Heart left ventricle (tissue), 16 donors: ENCODE measurements at places on chromosomes 7 and 10. TPM values are rescaled to one million over a fixed set of nuclear protein-coding genes. Genes with fewer than 3 reads are reported as not detected.

MALRD1 gene
- total RNA-seq: not detected

ASCC1 gene
- 38.6 TPM for total RNA-seq

MAP3K8 gene
- 39.0 TPM for total RNA-seq

DYDC2 gene
- not detected for total RNA-seq

ACTL6B gene
- total RNA-seq: not detected

CCDC172 gene
- not detected for total RNA-seq

MOGAT3 gene
- total RNA-seq: not detected

AKR1C8 gene
- total RNA-seq: not detected

DNA sequence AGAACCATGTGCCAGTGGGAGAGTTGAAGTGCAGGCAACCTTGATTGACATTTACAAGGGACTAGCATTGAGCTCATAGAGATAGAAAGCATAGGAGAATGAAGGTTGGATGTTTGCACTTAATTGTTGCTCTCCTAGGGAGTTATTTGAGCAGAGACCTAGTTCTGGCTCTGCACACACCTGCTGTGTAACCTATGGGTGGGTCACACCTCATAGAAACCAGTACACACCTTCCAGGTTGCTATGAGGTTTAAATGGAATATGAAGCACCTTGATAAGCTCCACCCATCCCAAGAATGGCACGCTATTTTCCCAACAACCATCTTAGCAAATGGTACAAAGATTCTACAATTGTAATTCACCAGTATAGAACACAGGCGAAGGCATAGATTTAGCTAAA is 86.2 kb upstream of the AOAH start:
- DNase-seq: no peak

DNA sequence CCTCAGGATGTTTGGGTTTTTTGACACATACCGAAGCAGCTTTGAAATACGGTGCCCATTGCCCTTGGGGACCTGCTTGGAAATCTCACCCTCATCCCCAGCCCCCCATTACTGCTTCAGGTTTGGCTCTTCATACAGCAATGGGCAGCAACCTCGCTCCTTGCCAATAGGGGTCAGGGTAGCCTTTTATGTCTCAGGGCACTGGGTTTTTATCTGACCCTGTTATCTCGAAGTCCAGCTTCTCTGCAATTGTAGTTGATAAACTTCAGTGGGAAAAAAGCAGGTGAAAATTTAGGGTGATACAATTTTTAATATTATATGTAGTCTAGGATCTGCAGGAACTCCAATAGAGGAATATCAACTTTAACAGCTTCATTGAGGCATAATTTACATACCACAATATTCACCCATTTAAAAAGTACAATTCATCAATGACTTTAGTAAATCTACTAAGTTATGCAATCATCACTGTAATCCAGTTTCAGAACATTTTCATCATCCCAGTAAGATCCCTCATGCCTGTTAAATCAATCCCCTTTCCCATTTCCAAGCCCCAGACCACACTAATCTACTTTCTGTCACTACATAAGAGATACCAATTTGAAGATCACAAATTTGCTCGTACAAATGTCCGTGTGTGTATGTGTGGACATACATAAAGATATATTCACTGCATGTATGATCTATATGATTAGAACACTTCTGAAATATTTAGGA is 386.2 kb downstream of the KCNMA1 start:
- DNase-seq: no peak

- no peak for DNase-seq
Measured at GRCh38 chr10:56142092-56142728, 218.8 kb downstream of the ZWINT start.

DNA sequence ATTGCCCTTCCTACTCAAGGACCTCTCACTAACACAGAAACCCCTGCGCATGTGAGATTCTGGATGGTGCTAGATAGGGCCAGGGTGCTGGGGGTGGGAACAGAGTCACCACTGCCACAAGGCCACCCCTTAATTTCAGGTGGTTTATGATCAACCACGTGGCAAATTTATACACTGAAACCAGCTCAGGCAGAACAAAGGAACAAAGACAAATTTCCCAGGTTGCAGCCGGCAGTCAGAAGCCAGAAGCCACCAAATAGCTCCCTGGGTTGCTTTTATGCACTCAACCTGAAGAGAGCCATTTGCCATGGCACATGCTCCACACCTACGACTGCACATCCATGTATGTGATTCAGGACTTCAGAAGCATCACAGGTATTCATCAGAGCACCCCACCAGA is 2.5 kb downstream of the VOPP1 start:
- DNase-seq: no peak

GRCh38 chr7:130278860-130279259 is 12.2 kb downstream of the CPA2 start:
- no peak for DNase-seq

DNA sequence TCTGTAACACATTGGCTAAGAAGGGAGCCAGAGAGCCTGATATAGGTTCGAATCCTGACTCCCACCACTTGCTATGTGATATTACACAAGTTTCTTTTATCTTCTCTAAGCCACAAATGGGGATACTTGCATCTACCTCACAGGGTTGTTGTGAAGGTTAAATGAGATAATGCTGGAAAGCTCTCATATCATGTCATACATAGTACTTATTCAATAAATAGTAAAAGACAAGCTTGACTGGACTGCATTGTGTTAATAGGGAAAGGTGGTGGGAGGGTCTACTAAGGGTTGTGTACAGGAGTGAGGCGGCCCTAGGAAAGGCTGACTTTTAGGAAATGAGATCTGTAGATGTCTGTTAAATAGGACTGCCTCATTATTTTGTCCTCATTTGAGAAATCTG is 35.8 kb upstream of the DNMBP start:
- DNase-seq: no peak

- no peak for DNase-seq
Measured at GRCh38 chr7:8157296-8157695, 104.7 kb downstream of the ICA1 start.

GRCh38 chr10:105742184-105742583 is 1101.1 kb downstream of the SORCS3 start:
- peak; percentile 64 for DNase-seq

DNA sequence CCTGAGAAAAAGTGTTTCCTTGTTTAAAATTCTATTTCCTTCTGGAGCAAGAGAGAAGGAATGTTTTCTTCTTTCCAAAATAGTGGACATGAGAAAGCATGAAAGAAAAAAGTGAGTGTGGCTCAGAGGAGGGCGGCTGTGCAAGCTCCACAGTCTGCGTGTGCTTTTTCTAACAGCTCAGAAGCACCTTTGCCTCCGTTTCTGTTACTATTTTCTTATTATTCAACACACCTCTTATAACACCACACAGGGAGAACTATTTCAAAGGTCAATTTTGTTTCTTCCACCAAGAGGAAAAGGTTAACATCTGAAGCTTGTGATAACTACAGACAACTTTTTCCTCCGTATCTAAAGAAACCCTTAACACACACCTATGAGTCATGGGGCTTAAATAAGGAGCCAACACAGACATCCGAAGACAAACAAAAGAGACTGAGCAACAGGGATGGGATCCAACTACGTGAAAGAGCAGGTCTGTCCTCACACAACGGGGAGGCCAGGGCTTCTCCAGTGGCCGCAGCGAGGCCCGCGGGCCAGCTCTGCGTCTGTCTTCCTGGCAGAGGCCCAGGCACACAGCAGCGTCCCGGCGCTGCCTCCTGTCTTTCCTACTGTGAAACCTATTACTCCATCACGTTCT is 36.2 kb upstream of the NCAPG2 start:
- no peak for DNase-seq

DNA sequence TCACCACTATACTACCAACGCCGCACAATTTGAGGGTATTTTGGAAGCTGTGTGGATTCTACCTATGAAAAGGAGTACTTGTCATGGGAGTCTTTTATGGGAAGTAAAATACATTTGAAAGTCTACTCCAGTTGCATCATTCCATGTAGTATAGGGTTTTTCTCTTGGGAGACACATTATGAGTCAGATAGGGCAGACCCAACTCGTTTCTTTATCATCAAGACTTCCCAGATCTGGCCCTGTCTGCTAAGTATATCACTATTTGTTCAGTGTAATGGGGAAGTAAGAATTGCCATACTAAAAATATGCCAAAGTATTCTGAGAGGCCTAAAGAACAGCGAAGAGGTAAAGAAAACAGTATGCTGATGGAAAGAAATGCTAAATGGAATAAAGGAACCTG is 144.2 kb downstream of the SPAG6 start:
- DNase-seq: no peak

DNA sequence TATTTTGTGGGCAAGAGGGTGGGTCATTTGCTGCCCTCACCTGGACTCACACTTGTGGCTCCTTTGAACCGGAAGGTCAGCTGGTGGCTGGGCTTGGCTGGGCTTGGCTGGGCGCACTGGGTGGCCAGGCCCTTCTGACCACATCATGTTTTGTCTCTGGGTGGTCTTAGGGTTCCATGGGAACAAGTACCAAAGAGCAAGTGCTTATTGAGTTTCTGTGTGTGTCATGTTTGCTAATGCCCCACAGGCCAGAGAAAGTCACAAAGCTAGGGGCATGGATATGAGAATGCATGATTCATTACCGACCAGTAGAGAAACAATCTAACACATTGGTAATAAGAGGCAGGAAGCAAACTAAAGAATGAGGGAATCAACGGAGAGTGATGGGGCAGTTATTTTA is 33.6 kb upstream of the NRP1 start:
- no peak for DNase-seq

DNA sequence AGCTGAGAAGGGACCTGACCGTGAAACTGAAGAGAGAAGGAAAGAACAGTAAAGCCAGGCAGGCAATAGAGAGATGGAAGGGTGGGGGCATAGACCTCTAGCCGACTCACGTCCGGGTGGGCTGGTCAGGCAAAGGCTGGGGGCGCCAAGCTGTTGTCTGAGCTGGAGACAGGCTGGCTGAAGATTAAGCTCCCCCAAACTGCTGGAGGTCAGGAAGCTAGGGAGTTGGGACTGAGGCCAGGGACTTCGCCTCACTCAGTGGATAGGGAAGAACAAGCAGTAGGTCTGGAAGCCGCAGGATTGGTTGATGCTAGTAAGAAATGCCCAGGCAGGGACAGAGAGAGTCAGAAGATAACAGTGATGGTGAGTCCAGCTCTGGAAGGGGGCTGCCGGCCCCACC is 5.3 kb downstream of the PITX3 start:
- no peak for DNase-seq

- DNase-seq: no peak
Measured at GRCh38 chr7:37259319-37259821, 189.3 kb downstream of the ELMO1 start.

DNA sequence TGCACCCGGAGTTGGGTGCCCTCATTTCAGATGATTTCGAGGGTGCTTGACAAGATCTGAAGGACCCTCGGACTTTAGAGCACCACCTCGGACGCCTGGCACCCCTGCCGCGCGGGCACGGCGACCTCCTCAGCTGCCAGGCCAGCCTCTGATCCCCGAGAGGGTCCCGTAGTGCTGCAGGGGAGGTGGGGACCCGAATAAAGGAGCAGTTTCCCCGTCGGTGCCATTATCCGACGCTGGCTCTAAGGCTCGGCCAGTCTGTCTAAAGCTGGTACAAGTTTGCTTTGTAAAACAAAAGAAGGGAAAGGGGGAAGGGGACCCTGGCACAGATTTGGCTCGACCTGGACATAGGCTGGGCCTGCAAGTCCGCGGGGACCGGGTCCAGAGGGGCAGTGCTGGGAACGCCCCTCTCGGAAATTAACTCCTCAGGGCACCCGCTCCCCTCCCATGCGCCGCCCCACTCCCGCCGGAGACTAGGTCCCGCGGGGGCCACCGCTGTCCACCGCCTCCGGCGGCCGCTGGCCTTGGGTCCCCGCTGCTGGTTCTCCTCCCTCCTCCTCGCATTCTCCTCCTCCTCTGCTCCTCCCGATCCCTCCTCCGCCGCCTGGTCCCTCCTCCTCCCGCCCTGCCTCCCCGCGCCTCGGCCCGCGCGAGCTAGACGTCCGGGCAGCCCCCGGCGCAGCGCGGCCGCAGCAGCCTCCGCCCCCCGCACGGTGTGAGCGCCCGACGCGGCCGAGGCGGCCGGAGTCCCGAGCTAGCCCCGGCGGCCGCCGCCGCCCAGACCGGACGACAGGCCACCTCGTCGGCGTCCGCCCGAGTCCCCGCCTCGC is at the start of gene EGFR:
TSS of gene EGFR (plus strand) at position 657 of the 830 bp plus-strand sequence. CDS start 261 bp downstream, outside the sequence.
- DNase-seq: peak; percentile 85
